AG09319 (cell line): ENCODE measurements at places on chromosomes 1 and 21.

DNA sequence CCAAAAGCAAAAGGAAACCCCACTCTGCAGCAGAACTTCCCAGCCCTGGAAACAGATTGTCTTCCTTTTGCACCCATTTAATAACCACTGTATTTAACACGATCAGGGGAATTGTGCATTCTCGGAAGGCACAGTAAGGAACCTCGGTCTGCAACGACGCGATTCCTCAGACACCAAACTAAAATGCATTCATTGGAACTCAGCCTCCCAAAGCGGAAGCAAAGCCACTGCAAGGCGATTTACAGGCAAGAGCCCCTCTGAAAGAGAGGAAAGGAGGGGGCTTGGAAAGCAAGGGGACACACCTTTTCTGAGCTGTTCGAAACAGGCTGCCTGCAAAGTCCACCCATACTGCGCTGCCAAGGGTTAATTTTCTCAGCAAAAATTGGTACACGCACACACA, 297.7 kb downstream of the OMA1 start:
- no peak for DNase-seq

GRCh38 chr1:203407296-203407695, 56.4 kb upstream of the FMOD start:
- DNase-seq: no peak

GRCh38 chr1:109067883-109068282, 7.9 kb downstream of the TAF13 start:
- DNase-seq: no peak

GRCh38 chr1:89833183-89834082, 12.6 kb downstream of the LRRC8D start:
- DNase-seq: no peak
